ENCODE measurements at places on chromosomes 1 and 21.

DNA sequence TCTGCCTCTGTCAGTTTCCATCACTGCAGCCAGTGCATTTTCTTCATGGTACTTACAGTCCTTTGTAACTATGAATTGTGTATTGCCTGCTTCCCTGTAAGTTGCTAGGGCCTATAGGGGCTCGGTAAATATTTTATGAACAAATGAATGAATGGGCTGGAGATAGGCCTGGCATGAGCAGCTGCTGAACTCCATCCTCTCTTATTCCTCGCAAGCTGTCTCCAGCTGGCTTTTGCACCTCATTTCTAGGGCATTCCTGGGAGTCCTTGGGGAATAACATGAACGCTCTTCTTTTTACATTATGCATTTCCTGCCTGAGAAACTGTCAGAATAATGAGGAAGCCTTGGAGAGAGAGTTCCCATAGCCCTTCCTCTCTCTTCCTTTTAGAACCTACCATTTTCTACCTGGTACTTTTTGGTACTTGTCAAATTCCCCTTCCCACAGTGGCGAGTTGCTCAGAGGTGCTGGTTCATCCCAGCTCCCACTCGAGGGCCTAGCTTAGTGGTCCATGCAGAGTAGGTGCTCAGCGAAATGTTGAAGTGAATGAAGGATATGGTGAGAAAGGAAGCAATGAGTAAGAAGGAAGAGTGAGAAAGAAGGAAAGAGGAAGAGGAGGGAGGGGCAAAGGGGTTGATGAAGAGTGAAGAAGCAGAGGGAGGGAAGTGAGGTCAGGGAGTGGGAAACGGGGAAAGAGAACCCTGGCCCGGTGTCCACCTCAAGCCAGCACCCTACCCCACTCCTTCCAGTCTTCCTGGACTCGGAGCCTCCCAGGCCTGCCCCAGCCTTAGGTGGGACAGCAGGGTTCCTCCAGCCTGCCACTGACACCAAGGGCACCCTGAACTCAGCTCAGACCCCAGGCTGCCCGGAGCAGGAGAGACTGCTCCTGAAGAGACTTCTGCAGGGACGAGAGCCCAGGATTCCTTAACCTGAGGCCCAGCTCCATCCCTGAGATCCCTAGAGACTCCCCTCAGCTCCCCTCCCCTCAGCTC is 29.6 kb downstream of the KCNC4 start:
- no peak for DNase-seq

DNA sequence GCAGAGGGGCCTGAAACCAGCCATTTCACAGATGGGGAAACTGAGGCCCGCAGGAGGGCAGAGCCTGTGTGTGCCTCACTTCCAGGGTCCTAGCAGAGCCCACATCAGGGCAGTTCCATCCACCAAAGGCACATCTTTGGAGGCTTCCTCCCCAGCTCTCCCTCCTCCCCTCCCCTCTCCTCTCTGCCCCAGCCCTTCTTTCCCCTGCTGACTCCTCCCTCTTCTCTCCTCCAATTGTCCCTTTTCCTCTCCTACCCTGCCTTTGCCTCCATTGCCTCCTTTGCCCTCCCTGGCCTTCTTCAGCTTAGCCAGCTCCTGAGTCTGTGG is 56.6 kb downstream of the TMEM53 start:
- DNase-seq = no peak

DNA sequence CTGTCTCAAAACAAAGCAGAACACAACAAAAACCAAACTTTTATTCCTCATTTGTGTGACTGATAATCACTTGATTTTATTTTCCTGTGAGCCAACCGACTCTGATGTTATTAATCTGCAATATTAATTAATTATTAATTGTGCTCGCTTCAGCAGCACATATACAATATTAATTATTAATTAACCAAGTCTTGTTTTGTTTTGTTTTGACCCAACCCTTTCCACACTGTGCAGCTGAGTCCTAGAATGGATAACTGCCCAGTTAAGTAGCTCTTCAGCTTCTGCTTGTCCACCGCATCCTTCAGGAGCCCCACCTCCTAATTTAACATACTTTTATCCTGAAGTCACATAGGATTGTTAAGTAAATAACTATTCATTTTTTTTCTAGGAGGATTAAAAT is 47.4 kb upstream of the EXO1 start:
- no peak for DNase-seq

DNA sequence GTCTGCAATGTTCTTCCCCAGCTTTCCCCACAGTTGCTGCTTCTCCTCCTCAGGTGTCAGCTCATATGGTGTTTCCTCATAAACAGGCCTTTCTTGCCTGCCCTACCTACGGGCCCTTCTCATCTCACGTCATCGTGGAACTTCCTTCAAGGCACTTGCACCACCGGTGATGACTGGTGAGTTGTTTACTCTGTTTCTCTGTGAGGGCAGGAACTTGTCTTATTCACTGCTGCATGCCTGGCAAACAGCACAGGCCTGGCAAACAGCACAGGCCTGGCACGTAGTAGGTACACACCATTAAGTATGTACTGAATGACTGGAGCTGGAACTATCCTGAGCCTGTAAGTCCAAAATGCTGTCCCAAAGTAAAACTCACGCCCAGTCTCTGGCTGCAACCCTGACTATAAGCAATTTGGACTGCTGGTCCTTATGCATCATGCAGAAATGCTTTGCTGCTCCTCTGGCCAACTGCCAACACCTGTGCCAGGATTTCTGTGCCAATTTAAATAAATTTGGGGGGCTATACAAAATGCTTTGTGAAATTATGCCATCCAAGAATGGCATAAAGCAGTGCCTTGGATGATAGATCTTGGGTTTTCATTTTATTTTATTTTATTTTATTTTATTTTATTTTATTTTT is 25.7 kb downstream of the STK40 start:
- DNase-seq = no peak

DNA sequence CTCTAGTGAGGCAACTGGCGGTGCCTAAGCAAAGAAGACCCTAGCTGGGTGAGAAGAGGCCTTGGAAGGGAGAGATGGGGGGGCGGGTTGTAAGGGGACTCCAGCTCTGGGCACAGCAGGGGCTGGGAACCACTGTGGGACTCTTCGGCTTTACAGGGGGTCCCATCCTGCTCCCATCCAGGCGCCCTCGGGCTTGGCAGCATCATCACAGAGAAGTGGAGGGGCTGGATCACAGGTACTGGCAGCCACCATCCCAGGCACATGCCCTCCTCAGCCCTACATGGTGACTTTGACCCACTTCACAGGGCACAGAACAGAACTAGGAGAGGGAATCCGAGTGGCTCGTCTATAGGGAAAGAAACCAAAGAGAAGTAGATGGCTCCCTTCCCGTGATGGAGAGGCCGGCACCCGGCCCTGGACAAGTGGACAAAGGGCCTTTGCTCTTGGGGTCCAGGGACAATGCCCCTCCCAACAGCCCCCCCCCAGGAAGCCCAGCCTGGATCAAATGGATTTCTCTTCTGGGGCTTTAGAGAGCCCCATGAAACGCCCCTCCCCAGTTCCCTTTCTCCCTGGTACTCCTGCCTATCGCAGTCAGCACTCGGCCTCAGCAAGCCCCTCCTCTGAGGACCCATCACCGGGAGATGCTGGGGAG is 54.0 kb upstream of the ECE1 start:
- no peak for DNase-seq

DNA sequence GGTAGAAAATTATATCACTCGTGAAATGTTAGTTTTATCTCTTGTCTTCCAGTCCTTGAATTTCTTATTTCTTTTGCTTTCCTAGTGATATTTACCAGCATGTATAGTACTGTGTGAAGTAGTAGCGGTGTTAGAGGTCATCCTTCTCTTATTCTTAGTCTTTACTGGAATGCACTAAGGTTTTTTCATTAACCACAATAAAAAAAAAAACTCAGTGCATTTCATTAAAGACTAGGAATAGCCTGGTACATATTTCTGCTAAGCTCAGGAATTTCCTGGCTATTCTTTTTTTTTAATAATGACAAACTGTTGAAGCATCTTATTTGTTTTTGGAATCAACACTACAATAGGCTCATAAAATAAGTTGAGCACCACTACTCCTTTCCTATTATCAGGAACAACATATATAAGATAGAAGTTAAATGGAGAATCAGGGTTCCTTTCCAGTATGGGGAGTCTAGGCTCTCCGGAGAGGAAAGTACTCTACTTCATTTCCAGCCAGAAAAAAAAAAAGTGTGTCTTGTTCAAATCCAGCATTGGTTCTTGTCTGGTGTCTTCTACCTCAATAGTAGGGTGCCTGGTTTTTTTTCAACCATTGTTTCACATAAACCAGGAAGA is 60.0 kb downstream of the TNFSF18 start:
- no peak for DNase-seq

- DNase-seq = no peak
These were observed 234.9 kb downstream of the TNR start for GRCh38 chr1:175508320-175509110.

DNA sequence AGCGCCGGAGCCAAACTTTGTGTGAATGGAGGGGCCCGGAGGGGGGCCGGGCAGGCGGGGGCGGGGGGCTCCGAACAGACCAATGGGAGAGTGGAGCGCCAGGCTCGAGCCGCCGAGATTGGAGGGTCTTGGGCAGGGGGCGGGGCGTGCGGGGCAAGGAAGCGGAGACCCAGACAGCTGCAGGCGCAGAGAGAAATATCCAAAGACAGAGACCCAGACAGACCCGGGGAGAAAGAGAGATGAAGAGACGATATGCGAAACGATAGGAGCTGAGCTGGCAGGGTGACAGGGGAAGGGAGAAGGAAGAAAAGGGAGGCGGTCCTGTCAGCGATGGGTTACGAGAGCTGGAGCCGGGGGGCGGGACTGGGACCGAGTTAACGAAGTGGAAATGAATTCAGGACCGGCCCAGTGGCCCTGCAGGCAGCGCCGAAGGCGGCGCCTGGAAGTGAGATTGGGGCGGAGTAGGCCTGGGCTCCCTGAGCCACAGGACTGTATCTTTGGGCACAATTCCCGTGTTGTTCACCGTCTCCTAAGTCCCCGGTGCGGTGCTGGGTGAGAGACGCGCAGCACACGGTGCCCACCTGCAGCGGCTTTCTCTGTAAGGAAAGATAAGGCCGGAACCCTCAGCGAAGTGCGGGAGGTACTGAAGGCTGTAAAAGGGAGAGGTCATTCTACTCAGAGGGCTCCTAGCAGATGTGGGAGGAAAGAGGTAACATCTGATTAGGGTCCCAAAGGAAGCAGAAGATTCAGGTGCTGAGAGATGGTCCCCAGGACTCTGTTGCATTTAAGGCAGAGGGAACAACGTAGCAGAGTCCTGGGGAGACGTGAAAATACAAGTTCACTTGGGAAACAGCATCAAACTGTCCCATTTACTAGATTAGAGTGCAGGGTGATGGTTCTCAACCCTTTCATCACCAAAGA is 543 bp upstream of the KCNJ10 start:
- DNase-seq = peak; percentile 79

GRCh38 chr1:64327119-64327518 is 123.7 kb downstream of the UBE2U start:
- no peak for DNase-seq

GRCh38 chr1:22625262-22625925 is 11.0 kb upstream of the C1QA start:
- DNase-seq = no peak

DNA sequence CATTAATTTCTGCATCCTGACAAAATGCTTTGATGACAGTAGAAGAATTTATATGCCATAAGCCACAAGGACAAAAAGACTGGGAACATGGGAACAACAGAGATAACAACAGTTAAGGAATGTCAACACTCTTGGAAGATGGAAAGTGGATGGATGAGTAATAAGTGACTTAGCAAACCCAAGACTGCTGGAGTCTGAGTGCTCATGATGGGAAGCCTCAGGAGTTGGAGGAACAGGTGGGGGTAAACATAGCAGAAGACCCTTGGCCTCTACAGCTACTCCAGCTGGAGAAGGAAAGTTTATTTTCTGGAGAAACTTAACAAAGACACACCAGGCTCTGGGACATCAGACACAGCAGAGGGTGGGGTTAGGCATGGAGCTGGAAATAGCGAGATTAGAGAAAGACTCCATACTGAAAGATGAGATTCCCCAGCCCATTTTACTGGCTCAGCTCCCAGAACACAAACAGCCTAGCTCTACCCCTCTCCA is 13.6 kb downstream of the G0S2 start:
- no peak for DNase-seq

- no peak for DNase-seq
These were observed 462.6 kb upstream of the RUNX1 start for GRCh38 chr21:35511696-35512162.

DNA sequence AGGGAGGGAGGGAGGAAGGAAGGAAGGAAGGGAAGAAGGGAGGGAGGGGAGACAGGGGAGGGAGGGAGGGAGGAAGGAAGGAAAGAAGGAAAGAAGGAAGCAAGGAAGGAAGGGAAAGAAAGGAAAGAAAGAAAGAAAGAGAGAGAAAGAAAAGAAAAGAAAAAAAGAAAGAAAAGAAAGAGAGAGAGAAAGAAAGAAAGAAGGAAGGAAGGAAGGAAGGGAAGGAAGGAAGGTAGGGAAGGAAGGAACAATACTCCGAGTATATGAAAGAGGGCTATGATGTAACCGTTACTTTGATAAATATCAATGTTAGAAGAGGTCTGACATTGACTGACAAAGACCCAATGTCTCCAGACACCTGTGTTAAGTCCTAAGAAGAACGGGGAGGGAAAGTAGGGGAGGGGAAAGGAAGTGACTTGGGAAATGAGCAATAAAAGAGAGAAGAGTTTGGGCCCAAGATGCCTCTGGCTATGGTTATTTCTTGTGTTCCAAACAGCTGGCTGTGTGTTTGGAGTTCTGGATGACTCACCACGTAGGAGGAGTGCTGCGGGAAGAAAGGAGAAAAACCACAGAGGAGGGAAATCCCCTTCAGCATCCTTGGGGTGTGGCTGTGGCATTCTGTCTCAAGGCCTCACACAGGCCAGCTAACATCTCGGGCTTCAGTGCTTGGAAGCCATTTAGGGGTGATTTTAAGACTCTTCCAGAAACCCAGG is 37.0 kb upstream of the RXRG start:
- peak; percentile 28 for DNase-seq

DNA sequence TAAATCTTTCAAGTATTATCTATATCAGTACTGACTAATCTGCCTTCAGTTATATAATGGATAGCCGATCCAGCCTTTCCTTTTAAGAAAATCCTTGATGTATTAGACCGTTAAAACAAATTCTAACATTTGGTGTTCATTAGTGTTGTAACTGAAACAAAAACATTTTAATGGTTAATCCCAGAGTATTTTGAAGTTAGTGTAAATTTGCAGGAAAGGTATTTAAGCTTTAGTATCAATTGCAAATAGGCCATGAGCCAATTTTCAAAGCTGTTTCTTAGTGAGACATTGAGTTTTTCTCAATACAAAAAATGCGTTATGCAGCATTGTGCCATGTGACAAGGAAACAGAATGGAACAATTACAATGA is 29.6 kb downstream of the DISP1 start:
- DNase-seq = no peak

DNA sequence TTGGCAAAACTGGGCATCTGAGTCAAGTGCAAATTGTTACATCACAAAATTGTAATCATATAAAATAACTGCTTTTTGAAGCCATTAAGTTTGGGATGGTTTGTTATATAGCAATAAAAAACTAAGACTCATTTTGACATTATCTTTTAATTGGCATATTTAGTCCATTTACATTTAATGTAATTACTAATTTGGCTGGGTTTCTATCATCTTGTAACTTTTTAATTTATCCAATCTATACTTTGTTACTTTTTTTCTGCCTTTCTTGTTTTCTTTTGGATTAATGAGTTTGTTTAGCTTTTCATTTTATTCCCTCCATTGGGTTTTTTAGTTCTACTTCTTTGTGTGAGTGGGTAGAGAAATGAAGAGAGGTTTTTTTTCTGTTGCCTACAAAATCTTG is 76.3 kb downstream of the DRAM2 start:
- DNase-seq = no peak

GRCh38 chr21:37383086-37383485 is 16.5 kb downstream of the DYRK1A start:
- DNase-seq = no peak

Data from activated T-cell treated with anti-CD3 and anti-CD28 coated beads, Interleukin-2, amount 50 U/mL, for 48 hours (primary cell).